Hematopoietic multipotent progenitor cell treated with erythropoietin and hydrocortisone succinate and interleukin-3 and kit ligand, for 6 days (in vitro differentiated cells): ENCODE measurements at places on chromosomes 5 and 9.
A peak's percentile ranks its signal among the peaks of the same experiment; 100 is the strongest.

DNA sequence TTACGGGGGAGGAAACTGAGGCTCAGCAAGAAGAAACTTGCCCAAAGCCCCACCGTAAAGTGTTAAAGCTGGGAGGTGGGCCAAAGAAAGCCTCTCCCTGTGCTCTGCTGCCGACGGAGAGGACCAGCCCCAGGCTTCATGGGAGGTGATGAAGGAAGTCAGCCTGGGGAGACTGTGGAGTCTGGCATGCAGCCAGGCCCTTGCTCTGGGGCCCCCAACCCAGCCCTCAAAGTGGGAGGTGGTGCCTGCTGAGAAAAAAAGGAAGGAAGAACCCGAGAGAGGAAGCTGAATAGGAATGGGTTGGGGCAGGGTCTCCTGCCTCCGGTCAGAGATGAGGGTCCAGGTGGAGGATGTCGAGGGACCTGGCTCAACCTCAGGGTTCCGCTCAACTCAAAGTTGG is 3.8 kb downstream of the RNF44 start:
- DNase-seq: peak; percentile 66

GRCh38 chr5:118657576-118657975 is 330.8 kb downstream of the DTWD2 start:
- DNase-seq: no peak

GRCh38 chr5:18393565-18394442 is 759.5 kb downstream of the TAF11L14 start:
- peak; percentile 66 for DNase-seq

DNA sequence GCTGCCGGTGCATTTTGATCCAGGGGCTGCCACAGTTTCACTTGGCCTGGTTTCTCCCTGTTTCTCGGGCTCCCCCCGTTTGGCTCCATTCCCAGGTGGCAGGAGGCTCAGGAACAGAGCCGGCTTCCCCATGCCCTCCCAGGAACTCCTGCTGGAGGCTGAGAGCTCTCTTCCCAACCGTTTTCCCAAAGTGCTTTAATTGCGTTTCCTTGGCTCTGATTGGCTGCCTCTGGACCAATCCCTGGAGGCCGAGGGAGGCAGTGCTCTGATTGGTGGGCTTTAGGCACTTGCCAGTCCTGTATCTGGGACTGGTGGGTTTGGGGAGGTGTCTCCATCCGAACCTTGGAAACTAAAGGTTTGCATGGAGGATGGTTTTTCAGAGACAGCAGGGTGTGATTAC is 4.9 kb downstream of the TSPAN17 start:
- DNase-seq: no peak

DNA sequence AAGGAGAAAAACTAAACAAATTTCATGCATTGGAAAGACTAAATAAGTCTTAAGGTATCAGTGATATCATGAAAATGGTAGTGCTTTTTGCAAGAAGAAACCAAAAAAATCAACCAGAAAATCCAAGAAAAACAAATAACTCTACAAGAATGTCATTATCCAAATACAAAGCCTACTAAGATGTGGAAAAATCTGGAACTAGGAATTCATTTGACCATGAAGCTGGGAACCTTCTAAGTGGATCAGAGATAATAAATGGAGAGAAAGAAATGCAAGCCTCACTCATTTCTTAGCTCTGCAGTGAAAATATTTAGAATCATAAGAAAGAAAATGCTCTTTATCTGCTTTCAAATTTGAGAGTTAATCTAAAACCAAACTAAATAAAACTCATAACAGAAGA is 51.3 kb downstream of the RASEF start:
- DNase-seq: no peak

DNA sequence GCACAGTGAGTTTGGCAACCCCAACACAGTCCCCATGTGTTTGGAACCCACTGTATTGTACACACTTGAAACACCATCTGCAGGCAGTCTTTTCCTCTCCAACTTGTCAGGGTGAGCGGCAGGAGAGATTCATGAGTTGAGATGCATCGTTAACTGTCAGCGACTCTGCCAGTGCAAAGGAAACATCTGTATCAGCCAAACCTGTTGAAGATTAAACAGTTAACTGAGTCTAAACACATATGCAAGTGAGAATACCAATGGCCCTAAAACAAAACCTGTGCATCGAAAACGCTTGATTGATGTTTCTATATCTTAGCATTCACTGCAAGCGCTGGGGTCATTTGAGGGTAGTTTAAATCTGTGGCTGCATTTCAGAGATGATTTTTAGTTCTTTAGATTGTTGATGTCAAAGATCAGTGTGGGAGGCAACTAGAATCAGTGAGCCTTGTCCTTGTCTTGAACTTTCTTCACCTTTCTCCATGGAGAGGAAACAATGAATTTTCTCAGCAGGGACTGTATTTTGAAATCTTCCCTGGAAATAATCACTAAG is 41.3 kb upstream of the PAM start:
- DNase-seq: no peak

DNA sequence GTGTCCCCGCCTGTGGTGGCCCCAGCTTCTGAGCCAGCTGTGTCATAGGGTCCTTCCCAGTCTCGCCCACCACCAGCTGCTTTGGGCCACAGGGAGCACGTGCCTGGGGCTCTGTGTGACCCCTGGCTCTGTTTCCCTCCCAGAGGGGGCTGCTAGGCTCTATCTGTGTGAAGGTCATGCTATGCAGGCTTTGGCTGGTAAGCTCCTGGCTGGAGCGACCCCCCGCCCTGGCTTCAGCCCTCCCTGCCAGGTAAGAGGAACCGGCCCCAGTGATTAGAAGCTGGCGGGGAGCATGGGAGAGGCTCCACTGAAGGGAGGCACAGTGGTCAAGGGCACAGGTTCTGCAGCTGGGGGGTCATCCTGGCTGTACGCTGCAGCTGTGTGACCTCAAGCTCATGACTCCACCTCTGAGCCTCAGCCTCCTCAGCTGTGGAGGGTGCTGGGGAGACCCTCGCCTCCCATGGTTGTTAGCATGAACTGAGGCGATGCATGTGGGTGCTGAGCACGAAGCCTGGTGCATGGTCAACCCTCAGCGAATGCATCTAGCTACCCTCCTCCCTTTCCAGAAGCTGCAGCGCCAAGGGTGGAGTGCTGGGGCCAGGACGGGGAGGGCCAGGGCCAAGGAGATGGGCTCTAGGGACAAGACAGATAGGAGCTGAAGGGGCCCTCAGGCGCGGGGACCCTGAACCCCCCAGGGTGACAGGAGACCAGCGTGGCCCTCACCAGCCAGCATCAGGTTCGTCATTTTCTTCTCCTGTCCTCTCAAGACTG is 163.8 kb upstream of the MVB12B start:
- no peak for DNase-seq
